HL-60 (cell line): ENCODE measurements at places on chromosomes 1 and 21.

DNA sequence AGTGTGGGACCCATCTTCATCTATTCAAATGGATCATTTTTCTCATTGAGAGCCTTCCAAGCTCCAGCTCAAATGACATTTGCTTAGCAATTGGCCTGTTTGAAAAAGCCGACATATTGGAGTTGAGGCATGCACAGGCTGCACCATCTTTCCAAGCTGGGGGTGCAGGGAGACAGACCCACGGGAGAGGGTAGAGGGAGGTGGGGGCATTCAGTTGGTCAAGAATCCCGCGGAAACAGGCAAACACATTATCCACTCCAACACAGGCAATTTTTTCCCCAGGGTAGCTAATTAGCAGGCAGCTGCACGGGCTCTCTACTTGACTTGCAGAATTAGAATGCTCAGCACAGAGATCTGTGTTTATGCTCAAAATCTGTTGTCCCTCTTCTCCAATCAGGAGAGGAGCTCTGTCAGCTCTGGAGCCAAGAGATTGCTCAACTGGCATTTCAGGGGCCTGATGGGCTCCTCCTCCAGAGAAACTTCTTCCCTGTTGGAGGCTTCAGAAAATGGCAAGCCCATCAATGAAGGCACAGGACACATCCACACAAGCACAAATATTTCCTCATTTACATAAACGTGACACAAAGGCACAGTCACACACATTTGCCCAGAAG lies 267.8 kb downstream of the FOXD2 start:
- no peak for DNase-seq

DNA sequence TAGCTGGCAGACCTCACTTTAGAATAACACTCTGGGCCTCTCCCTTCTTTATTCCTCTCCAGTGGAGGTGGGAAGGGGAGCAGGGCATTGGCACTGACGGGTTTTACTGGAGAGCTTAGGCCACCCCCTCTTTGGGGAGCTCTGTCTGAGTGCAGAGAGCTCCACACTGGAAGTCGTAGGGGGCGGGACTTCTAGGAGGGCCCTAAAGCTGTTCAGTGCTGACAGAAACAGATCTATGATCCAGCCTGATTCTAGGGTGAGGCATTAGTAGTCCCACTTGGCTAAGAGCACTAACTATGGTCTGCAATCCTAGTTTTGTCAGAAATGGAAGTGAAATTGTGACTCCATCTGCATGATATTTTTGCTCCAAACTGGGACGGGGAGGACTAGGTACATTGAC lies 138.7 kb downstream of the MIS18A start:
- DNase-seq = no peak

DNA sequence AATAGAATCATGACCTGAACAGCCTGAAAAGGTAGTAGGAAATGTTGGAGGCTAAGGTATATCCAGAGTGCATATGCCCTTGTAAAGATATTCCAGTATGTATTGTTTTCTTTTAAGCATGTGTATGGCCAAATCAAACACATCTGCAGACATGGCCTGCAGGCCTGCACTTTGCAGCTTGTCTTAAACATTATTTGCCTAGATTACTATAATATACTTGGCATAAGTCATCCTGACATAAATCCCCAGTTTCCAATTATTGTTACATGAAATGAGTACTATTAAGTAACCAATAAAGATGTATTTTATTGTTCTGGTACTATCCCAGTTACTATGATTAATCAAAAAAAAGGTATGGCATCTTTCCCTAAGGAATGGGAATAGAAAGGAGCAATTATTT lies 169.1 kb upstream of the PTBP2 start:
- DNase-seq = no peak

- DNase-seq = no peak
Measured at GRCh38 chr1:194293851-194294405, 1107.5 kb upstream of the B3GALT2 start.

GRCh38 chr1:172351346-172351745 lies 69.1 kb upstream of the C1orf105 start:
- no peak for DNase-seq
